HCEC 1CT (cell line): ENCODE measurements at places on chromosomes 2 and 18.

GRCh38 chr2:43078781-43079755, 147.3 kb downstream of the ZFP36L2 start:
- DNase-seq, result no peak

DNA sequence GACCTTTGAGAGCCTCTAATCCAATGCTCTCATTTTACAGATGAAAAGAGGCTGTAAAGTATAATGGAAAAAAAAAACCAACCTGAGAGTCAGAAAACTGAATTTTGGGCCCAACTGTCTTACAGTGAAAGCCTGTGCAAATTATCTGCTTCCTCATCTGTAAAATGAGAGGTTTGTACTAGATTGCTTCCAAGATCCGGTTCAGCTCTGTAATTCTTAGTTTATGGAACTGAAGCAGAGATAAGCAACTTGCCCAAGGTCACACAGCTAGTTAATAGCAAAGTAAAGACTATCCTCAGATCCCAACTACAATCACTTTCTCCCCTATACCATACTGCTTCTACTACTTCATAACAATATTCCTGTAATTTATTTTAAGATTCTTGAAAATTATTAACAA, 6.3 kb downstream of the TLK1 start:
- no peak for DNase-seq

- peak; percentile 78 for DNase-seq
Measured at GRCh38 chr2:19488009-19488691, 129.7 kb upstream of the OSR1 start.

GRCh38 chr18:48949606-48950535, 894 bp downstream of the SMAD7 start:
- peak; percentile 46 for DNase-seq

GRCh38 chr2:71008342-71008741, 13.7 kb upstream of the TEX261 start:
- no peak for DNase-seq

DNA sequence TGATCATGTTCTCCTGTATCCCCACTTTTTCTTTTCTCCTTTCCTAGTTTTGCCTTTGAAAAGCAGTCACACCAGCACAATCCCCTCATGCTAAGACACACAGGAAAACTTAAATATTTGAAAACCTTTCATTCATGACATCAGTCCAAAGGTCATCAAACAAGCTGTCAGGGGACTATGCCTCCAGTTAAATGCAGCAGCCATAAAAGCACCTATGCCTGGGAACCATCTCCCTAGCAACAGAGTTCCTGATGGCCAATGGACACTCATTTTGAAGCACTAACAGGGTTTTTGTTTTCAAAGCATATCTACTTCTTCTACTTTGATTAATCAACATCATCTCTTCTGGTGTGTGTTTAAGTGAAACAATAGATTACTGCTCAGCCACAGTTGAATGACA, 286.4 kb upstream of the PARD3B start:
- no peak for DNase-seq

DNA sequence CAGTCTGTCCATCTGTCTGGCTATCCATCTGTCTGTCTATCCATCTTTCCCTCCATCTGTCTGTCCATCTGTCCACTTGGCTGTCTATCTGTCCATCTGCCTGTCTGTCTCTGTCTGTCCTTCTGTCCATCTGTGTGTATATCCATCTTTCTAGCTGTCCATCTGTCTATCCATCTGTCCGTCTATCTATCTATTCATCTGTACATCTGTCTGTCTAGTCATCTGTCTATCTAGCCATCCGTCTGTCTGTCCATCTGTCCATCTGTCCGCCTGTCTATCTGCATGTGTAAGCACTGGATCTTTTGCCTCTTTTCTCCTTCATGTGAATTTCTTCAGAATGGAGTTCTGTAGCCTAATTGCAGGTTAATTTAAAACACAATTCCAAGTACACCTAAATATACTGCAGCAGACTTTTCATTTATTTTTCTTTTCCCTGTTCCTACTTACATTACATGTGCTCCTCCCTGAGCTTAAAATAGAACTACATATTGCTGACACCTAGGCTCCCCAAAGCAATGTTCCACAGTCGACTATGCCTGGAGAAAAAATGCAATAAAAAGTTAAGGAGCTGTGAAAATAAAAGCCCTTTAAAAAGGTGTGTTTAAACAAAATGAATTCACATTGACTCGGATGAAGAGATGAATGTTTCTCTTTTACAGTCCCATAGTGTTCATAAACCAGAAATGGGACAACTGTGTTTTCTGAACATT, 37.4 kb upstream of the TXNDC2 start:
- no peak for DNase-seq
